ENCODE measurements at places on chromosomes 13 and 19. TPM values are rescaled to one million over a fixed set of nuclear protein-coding genes. Genes with fewer than 3 reads are reported as not detected.

ZNF28 gene
- total RNA-seq = 16.6 TPM

GJB6 gene
- total RNA-seq = not detected

- no peaks in the 10 kb centered on the region for H3K27me3 ChIP-seq
- peak; percentile 77 for DNase-seq
- no peak overlapping the region for H3K4me3 ChIP-seq
- peaks cover 7% of the 10 kb centered on the region for H3K4me1 ChIP-seq
- H3K27ac ChIP-seq = no peak overlapping the region
- H3K36me3 ChIP-seq = peaks cover 40% of the 10 kb centered on the region
These were observed 19.1 kb downstream of the TEX29 start for GRCh38 chr13:111339366-111340143.

GRCh38 chr19:53912653-53913052 lies 3.6 kb downstream of the CACNG7 start:
- peaks cover 11% of the 10 kb centered on the region for H3K4me1 ChIP-seq
- DNase-seq = no peak
- H3K27me3 ChIP-seq = peaks cover 36% of the 10 kb centered on the region
- peaks cover 3% of the 10 kb centered on the region for H3K36me3 ChIP-seq
- no peak overlapping the region for H3K27ac ChIP-seq

DNA sequence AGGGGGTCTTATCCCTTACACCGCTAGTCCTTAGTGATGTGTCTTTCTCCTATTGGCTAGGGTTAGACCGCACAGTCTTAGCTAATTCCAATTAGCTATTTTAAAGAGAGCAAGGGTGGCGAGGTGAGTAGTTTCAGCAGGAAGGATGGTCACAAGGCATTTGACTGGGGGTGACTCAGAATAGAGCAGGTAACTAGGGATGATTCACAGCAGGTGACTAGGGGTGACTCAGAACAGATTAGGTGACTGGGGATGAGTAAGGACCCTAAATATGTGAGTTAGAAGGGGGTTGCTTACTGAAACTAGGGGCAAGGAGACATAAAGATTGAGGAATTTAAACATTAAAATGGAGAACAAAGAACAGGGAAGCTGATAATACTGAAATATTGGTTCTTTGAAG lies 64.3 kb downstream of the ZNF66 start:
- no peak overlapping the region for H3K27ac ChIP-seq
- peaks cover 2% of the 10 kb centered on the region for H3K36me3 ChIP-seq
- DNase-seq = no peak
- H3K4me3 ChIP-seq = no peak overlapping the region
- H3K4me1 ChIP-seq = no peaks in the 10 kb centered on the region

- no peak for DNase-seq
- H3K27me3 ChIP-seq = peaks cover 31% of the 10 kb centered on the region
- no peak overlapping the region for H3K4me3 ChIP-seq
- H3K4me1 ChIP-seq = peaks cover 23% of the 10 kb centered on the region
- H3K27ac ChIP-seq = peak overlapping the region; percentile 70
These were observed 136.8 kb downstream of the DCLK1 start for GRCh38 chr13:35994131-35994966.

GRCh38 chr13:26600343-26600742 lies 42.9 kb downstream of the WASF3 start:
- no peaks in the 10 kb centered on the region for H3K27me3 ChIP-seq
- H3K4me1 ChIP-seq = peaks cover 24% of the 10 kb centered on the region
- H3K4me3 ChIP-seq = no peak overlapping the region
- H3K27ac ChIP-seq = no peak overlapping the region
- peaks cover 4% of the 10 kb centered on the region for H3K36me3 ChIP-seq
- DNase-seq = no peak

DNA sequence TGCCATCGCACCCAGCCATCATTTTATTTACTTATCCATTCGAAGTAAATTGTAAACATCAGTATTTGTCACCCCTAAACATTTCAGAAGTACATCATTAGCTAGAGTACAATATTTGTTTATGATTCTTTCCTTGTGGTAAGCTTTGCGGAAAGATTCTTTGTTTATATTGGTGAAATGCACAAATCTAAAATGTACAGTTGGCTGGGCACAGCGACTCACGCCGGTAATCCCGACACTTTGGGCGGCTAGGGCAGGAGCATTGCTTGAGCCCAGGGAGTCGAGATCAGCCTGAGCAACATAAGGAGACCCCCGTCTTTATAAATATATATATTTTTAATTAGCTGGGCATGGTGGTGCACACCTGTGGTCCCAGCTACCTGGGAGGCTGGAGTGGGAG lies 10.1 kb downstream of the LGALS7B start:
- no peak overlapping the region for H3K4me3 ChIP-seq
- H3K4me1 ChIP-seq = peaks cover 3% of the 10 kb centered on the region
- H3K27ac ChIP-seq = no peak overlapping the region
- DNase-seq = no peak

Measured in osteocyte (in vitro differentiated cells).